GM19239 (cell line): ENCODE measurements at places on chromosomes 2 and 18.

- no peak for DNase-seq
Measured at GRCh38 chr18:76476665-76477561, 18.1 kb downstream of the ZNF516 start.

GRCh38 chr2:28408764-28409599, 16.3 kb downstream of the FOSL2 start:
- DNase-seq = no peak

DNA sequence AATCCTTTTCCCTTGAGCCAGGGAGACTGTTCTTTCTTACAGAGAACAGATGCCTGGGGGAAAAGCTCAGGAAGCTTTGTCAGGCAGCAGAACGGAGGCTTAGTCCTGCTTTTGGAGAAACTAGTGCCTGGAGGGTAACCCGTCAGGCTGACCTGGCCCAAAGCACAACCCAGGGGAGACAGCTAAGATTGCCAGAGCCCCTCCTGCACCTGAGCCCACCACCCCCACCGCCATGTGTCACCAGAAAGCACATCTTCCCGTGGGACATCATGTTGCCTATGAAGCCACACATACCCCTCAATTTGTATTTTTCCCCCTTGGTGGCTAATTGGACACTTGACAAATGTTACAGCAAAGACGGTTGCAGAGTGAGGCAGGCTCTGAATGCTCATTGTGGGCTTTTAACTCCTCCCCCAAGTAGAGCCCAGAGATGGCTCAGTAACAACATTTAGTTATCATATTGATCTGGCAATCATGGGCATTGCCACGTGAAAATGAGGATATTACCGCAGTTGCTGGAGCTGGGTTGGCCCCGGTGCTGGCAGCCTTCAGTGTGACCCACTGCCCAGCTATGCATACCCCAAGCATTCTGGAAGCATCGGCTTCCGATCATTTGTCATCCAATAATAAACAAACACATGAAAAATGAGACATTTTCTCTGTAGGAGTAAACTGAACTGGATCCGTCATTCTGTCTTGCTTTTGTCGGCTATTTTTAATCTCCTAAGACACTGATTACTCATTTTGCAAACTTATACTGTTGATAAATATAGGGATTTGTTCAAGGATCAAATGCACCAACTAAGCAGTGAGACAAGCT, 229.5 kb downstream of the ATAD2B start:
- DNase-seq = no peak

DNA sequence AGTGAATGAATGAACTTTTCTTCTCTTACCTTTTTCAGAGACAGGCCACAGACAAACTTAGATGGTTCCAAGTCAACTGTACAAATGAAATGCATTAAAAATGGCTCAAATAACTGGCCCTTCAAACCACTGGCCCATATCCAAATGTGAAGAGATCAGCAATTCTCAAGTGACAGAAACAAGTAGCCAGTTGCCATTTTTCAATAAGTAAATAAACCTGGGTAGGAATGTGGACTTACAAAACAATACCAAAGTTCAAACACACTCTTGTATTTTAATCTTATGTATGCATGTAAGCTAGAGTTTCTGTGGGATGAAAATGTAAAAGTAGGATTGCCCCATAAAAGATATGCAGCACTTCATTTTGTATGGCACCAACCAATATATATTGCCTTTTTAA, 129.2 kb downstream of the MEP1B start:
- DNase-seq = no peak

GRCh38 chr2:216041438-216041837, 28.1 kb upstream of the MREG start:
- no peak for DNase-seq

GRCh38 chr2:136168720-136169119, 50.8 kb upstream of the CXCR4 start:
- no peak for DNase-seq

DNA sequence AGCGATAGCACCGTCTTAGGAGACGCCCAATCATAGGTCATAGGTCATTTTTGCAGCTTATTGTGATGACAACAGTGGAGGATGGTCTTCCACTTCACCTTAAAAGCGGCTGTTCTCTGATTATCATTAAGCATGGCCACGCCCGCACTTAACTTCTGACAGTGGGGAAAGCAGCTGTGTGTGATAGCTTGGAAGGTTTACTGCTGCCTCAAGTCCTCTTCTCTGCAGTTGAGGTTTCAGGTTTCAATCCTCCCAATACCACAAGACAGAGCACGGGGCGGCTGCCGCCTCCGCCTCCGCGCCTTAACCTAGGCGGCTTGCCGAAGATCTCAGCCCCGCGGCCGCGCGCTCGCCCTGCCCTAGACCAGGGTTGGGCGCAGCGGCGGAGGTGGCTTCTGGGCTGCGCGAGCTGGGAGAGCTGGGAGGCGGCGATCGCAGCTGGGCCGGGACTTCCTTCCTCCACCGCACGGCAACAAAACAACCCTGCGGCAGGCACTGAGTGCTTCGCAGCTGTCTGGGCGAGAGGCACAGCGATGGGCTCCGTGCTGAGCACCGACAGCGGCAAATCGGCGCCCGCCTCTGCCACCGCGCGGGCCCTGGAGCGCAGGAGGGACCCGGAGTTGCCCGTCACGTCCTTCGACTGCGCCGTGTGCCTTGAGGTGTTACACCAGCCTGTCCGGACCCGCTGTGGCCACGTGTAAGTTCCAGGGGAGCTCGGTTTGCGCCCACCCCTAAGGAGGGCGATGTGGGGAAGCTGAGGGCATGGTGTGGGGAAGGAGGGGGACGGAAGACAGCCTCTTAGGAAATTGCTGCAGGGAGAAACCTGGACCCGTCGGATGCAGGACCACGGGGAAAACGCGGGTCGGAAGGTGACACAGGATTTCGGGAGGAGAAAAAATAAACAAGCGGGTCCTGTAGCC, at the start of gene RNF125:
Gene RNF125, plus strand, starts transcription at position 495 of the 920 bp plus-strand sequence. Its CDS starts 39 bp downstream, at position 534.
- DNase-seq = peak; percentile 78

DNA sequence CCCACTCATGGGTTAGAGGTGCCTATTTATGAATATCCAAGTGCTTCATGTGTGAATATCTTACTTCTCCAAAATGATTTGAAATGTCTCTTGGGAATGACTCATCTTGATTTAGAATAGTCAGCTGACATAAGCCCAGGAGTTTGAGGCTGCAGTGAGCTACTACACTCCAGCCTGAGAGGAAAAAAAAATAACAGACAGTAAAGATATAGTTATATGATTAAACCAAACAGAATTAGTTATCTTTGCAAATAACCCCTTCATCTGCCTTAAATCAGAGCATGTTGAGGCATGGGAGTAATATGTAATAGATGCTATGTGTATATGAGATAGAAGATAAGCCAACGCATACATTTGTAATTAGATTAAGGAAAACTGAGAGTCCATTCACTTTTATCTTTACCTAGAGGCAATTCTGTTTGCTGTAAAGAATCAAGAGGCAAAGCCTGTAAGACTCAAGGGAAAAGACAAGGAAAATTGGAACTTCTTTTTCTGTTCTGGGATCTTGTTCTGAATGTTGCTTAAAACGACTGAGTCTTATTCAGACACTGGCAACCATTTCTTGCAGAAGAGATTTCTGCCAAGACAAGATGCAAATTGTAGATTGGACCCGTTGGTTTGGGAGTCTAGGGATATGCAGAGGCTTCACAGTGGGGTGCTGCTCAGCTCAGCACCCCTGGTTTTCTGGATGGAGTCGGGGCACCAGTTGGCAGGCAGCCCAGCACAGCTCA, 104.4 kb downstream of the LIPG start:
- no peak for DNase-seq

DNA sequence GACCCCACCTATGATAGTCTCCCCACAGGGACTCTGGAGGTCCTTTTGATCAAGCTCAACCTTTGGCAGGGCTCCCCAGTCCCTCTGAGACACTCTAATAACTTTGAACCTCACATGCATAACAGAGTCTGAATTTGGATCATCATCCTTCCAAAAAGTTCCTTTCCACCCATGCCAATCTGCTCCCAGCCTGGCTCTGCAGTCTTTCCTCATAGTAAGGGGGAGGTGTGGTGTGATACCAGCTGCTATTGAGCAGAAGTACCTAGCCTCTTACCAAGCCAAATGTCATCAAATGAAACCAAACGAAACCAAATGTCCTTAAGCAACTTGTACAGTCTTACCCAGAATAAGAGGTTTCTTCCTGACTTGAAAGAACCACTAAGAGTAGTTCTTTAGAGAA, 36.5 kb downstream of the DTNA start:
- no peak for DNase-seq

GRCh38 chr2:19810637-19811036, 91.1 kb downstream of the TTC32 start:
- DNase-seq = no peak

DNA sequence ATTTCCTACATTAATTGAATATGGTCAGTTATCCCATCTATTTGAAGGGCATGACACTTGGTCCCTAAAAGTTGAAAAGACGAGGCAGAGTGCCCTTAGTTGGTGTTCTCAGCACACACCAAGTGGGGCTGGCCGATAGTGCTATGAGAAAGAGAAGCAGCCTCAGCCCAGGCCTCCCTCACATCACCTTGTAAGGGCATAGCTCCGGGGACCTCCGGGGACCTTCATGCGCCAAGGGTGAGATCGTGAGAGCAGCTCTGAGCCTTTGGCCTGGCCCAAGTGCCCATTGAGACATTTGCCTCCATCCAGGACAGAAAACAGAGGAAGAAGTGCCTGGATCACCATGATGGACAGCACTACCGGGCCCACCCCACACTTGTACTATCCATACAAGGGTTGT, 244.3 kb upstream of the COPS8 start:
- DNase-seq = no peak

- no peak for DNase-seq
Measured at GRCh38 chr2:46937471-46937901, 21.9 kb upstream of the MCFD2 start.

GRCh38 chr18:55142410-55142809, 183.1 kb upstream of the CCDC68 start:
- no peak for DNase-seq

DNA sequence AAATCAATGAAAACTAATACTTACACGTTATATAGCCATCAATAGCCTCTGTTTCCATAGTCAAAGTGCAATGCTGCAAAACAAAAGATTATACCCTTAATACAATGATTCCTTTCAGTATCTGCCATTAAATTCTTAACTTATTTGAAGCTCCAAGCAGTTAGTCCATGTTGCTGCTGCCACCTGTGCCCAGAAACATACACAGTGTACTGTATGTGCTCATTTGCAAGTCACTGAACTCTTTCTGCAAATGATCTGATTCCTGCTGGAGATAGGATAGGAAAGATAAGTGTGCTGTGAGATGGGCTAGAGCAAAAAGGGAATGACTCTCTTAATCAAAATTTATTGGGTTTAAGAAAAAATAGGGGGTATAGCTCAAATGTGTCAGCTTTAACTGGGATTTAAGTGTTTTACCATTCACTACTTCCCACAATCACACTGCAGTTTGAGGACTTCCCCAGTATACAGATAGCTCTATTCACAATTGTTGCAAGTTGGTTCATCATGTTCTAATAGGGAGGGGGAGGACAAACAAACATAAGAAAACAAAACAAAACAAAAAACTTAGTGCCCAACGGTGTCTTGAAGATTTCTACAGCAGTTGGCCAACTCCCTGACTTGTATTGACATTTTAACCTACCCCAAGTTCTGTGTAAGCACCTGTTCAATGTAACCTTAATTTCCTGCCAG, 2.7 kb downstream of the IKZF2 start:
- no peak for DNase-seq

GRCh38 chr2:159933727-159934049, 128.7 kb downstream of the PLA2R1 start:
- peak; percentile 23 for DNase-seq

GRCh38 chr18:22687892-22688680, 245.0 kb upstream of the RBBP8 start:
- DNase-seq = no peak

DNA sequence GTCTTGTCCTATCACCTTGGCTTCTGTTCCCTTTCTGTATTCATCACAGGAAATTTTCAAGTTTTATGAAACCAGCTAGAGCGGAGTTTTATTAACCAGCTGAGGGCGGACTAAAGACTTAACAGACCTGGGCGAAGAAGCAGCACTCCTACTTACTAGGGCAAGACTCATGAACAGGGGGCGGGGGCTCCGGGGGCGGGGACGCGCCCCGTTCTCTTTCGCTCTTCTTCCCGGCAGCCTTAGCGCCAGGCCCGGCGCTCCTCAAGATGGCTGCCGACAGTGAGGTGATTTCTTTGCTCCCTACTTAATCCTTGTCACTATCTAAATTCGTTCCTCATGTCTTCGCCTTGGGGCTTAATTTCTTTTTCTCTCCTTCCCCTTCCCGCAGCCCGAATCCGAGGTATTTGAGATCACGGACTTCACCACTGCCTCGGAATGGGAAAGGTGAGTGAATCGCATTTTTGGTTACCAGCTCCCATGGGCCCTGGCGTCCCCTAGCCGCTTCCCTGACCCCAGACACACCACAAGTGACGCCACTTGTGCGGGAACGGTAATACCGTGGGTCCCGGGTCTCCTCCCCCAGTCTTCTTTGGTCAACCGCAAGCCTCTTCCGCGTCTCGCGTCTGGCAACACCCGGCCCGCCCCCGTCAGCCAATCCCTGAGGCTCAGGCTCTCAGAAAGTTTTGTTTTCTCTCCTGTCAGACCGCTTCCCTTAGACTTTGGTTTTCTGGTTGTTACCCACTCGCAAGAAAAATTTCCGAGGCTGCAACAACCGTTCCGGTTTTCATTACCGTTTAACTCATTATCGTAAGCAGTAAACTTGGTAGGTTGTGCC, at the start of gene RAB3GAP1:
Gene RAB3GAP1, plus strand, starts transcription at position 251 of the 835 bp plus-strand sequence. Its CDS starts 16 bp downstream, at position 267.
- peak; percentile 72 for DNase-seq

GRCh38 chr18:42822711-42823110, 292.8 kb downstream of the RIT2 start:
- DNase-seq = no peak

DNA sequence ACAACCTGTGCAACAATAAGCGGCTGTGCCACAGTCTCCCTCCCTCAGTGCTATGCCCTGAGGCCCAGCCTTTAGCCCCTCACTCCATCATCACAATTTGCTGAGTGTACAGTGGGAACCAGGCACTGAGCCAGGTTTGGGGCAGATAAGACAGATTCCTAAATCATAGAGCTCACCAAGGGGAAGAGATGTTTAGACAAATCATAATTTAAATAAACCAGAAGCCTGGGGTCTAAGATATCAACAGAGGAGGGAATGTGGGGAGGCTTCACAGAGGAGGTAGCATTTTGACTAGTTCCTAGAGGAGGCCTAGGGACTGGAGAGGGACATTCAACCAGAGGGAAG, 139.3 kb upstream of the EPAS1 start:
- no peak for DNase-seq

DNA sequence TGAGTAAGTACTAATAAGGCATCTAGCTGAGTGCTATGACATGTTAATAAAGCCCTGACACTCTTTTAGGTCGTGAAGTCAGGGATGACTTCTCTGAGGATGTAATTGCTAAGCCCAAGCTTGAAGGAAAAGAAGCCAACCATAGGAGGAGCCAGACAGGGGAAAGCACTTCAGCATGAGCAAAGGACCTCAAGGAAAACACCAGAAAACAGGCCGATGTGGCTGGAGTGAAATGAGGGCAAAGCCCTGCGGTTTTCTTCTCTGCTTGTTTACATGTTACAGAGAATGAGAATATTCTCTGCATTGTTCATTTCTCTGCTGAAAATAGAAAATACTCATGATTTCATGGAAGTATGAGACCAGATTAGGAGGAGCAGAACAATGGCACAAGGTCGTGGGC, 112.5 kb upstream of the ARHGAP28 start:
- DNase-seq = no peak

GRCh38 chr2:150167711-150168110, 319.8 kb downstream of the RND3 start:
- no peak for DNase-seq
